ENCODE measurements at places on chromosomes 3 and 15.

GRCh38 chr3:99031778-99032177, 130.3 kb upstream of the DCBLD2 start:
- DNase-seq: no peak

GRCh38 chr3:123739106-123739505, 145.0 kb downstream of the MYLK start:
- DNase-seq: no peak

DNA sequence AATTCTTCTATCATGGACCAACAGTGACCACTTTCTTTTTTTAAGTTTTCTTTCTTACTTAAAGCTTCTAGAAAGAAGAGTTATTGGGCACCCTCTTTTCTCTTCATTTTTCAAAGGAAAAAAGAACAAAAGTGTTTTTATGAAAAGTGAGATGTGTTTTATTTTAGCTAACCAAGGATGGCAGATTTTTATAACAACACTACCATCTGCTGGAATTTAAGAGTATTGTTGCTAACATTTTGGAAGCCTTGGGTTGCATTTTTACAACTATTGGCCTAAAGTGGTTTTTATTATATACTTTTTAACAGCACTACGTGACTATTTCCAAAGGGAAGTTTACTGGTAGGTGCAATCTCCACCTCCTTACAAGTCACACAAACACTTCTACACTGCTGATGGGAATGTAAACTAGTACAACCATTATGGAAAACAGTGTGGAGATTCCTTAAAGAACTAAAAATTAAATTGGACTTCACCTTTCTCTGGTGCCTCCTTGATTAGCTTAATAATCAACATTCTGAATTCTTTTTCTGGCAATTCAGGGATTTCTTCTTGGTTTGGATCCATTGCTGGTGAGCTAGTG, 237.7 kb upstream of the AGTR1 start:
- no peak for DNase-seq

- DNase-seq: no peak
Observed at GRCh38 chr3:146425341-146425740, 44.0 kb downstream of the PLSCR2 start.

DNA sequence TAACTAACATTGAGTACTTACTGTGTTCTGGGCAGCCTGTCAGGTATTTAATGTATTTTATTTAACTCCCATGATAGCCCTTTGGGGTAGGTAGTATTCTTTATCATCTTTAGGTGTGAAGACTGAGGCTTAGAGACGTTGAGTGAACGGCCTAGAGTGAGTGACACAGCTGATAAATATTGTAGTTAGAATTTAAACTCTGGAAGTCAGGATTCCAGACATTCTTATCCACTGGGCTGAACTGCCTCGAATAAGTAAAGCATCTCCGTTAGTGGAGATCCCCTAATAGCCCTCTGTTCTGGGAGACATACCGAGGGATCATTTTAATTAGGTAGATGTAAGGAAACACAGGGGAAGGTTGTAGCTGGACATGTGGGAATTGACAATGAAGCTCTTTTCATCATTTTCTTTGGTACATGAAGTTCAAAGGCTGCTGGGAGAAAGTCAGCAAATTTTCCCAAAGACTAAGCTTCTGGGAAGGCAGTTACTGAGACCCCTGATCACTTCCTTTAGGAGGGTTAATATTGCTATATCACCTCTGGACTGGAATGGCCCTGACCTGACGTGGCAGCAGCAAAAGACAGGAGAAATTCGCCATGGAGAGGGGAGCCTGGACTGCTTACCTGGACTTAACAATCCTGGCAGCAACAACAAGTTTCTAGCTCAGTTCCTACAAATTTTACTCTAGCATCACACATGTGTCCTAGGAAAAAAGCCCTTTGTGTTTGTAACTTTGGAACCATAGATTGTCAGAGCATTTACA, 11.7 kb upstream of the PDCD6IP start:
- no peak for DNase-seq

- no peak for DNase-seq
Observed at GRCh38 chr3:16848007-16848406, 36.7 kb upstream of the PLCL2 start.

DNA sequence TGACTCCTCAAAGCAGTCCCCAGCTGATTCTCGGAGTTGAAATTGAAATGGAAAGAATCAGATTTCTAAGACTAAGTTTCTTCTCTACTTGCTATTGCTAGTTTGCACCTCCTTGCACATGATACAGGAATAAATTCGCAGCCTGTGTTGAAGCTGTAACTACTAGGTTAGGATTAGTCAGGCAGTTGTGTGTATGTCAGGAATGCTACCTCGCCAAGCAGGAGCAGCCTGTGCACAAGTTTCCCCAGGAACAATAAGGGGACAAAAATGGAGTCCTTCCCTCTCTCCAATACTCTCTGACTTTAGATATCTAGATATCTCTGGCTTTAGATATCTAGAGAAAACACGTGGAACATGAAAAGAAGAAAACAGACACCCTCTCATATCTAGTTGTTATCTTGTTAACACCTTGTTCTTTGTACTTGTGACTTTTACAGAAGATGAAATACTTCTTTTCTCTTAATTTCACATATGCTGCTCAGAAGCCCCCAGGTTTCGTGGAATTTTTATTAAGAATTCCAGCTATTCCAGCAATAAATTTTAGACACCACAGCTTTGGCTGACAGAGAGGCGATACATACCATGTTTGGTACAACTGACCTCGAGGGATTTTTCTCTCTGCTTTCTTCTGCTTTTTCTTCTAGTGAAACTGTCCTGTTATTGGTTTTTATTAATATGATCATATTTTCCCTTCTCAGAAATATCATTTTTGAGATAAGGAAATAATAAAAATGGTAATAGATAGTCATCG, 56.1 kb upstream of the CMSS1 start:
- no peak for DNase-seq

DNA sequence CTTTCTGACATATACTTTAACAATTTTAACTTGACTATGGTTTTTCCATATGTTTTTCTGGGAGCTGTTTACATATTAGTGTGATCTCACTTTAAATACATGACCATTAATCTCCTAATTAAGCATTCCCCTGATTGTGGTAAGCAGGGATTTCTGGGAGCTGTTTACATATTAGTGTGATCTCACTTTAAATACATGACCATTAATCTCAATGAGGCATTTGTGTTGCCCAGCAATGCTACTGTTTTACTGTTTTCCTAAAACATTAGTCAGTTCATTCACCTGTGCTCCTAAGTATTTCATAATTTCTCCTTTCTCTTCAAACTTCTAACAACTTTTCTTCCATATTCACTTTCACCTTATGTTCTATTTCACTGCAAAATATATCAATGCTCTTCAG, 3.6 kb upstream of the GRAMD1C start:
- DNase-seq: no peak

DNA sequence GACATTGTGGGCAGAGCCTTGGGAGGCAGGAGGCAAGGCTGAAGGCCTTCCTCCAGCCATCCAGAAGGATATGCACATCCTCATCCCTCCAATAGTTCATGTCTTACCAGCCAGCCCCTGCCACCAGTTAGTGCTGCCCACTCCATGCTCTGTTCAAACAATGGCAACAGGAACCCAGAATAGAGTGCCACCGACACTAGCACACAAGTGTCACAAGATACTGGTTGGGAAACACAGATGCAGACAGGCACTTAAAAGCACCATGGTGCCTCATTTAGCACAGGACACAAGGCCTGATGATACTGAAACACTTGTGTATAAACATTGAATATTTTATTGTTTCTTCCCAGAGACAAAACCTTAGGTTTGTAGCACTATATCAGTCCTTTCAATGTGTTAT, 56.5 kb upstream of the MYO5C start:
- no peak for DNase-seq

DNA sequence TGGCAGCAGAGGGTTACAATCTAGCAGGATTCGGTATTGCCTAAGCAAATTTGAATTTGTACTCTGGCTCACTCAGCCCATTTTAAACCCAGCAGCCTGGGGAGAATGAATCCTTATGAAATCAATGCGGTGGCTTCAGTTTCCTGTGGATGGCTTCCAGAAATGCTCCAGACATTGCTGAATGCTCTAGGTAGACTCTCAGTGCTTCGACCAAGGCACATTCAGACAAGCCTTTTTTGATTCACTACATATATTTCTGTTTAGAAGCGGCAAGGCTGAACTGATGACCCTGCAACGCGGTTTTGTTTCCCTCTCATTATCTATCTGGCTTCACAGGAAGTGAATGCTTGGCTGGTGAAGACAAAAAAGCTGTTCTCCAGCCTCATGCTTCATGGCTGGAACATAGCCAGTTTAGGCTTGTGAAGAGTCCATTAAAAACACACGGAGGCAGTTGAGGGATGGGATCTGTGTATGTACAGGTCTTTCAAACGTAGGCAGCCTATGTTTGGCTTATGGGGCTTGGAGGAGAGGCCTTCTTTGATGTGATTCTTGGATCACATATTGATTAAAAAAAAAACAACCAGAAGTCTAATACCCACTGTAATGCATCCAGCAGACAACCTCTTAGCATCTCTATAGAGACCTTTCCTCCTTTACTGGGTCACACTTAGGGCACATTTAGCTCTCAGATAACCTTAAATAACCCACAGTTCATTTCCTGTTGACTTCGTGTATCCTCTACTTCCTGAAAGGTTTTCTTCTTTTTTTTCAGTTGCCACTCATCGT, 400.2 kb upstream of the TBL1XR1 start:
- DNase-seq: peak; percentile 13

DNA sequence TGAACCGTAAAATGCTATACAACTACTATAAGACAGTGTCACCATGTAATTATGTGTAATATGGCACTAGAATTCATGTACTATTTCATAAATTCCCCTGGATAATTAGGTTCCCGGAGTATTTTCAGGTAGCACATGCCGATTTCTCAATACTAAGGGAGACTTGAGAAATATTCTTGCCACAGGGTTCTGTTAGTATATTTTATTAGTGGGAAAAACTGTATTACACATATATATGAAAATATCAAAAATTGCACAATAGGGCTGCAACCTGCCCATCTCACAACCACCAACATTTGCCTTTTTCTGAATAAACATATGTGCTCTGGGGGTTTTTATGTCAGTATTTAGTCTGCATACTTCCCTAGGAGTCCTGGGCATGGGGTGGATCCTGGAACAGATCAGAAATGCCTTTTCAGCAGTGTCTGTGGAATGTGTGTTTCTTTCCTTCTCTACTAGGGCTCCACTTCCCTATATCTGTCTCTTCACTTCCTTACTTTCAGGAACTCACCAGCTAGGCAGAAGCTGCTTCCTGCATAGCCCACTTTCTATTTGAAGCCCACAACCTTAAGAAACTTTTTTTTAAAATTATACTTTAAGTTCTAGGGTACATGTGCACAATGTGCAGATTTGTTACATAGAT, 87.5 kb downstream of the RPL39L start:
- no peak for DNase-seq

DNA sequence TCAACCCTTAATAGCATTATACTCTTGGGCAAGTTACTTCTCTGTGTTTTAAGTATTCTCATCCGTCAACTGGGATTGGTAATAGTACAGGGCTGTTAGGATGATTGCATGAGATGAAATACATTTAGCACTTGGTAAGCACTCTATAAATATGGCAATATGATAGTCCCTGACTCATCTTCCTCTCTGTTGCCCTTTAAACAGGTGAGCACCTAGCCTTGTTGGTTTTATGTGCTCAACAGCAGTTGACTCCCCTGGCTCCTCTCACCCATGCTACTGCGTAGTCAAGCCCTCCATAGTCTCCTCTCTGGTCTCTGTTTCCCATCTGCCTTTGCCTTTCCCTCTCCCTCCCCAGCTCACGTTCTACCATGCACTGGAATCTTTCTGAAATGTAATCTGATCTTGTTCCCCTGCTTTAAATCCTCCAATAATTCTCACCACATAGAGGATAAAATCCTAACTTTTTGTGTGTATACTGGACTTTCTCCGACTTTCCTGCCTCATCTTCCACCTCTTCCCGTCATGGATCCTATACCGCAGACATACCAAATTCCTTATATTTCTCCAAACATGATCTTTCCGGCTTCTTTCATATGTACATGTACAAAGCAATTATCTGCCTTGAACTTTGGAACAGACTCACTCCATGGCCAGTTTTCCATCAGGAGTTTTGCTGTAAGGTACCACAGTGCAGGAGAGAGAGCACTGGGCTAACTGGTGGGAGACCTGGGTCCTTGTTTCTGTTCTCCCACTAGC, 42.3 kb downstream of the FSD2 start:
- no peak for DNase-seq

- DNase-seq: no peak
Observed at GRCh38 chr3:24437326-24437725, 57.3 kb downstream of the THRB start.

DNA sequence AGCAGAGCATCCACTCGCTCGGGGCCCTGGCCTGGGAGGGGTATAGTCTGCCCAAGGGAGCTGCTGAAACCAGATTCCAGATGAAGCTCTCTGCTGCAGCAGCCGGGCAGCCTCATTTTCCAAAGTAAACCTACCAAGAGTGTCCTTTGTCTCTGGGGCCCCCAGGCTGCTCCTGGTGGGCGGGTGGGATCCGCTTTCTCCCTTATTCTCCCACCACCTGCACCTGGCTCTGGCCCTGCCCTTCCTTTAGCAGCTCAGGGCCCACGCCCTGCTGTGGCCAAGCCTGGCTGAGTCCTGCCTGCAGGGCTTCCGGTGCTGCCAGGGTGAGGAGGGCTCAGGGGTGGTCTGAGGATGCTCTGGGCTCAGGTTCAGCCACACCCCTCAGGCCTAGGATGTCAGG, 13.0 kb downstream of the SCN5A start:
- no peak for DNase-seq

- DNase-seq: no peak
Observed at GRCh38 chr15:51191072-51191670, 96.5 kb upstream of the TNFAIP8L3 start.

GRCh38 chr15:53976844-53977392, 1.3 kb upstream of the UNC13C start:
- DNase-seq: no peak

DNA sequence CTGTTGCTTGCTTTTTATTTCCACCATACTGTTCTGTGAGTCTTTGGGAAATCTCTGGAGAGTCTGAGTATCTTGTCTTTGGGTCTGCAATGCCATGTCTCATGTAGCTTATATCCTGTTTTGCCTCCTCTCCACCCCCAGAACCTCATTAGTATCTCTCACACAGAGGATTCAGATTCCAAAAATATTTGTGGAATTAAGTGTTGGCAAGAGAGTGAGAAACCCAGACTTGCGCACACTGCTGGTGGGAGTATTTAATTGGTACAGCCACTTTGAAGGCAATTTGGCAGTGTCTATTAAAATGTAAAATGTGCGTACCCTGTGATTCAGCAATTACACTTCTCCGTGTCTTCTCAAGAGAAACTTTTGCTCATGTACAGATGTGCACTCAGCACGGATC, 68.6 kb downstream of the ZNF621 start:
- no peak for DNase-seq

DNA sequence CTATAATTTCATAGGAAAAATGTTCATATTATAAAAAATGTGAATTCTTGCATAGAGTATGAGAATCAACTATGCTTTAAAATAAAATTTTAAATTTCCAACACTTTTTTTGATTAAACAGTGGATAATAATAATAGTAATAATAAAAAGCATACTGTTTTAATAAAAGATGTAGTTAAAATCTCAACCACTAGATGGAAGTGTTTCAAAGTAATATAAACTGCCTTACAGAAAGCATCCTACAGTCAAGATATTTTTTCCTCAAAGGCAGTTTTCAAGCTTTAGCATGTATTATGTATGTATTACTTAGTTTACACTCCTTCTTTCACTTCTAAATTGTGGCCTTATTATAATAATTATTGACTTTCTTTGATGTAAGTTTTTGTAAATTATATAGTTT, 217.5 kb downstream of the CHL1 start:
- DNase-seq: no peak

Data from CD4-positive, alpha-beta T cell treated with Interferon alpha-2 for 1 hour (primary cell).